ENCODE measurements at places on chromosomes 11 and 22. TPM values are rescaled to one million over a fixed set of nuclear protein-coding genes. Genes with fewer than 3 reads are reported as not detected.

DNA sequence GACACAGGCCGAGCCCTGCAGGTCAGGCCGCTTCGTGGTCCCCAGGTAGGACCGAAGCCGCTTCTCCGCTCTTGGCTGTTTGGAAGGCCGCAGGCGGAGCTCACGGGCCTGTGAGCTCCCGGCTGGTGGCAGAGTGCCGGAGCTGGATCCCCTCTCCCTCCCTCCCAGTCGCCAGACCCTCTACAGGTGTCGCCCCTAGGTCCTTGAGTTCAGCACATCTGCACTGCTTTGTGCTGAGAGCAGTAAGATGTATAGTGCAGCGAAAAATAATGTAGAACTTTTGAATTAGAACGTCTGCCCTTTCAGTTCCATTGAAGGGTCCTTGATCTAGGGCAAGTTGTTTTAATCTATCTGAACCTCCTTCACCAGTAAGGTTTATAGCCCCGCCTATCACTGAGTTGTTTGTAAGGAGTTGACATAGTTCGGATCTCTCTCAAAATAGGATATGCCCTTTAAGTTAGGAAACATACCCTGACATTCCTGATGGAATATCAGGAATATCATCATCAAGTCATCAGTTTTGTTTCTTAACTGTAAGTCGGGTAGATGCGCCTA lies 419 bp downstream of the ANKRD49 start:
- no peak for DNase-seq

- DNase-seq, result no peak
Measured at GRCh38 chr11:36280531-36280930, 8.7 kb downstream of the COMMD9 start.

- DNase-seq, result no peak
Measured at GRCh38 chr22:46936378-46936903, 174.0 kb downstream of the TBC1D22A start.

Gene VWCE
- total RNA-seq, result 1.5 TPM

GRCh38 chr11:14027525-14027924 lies 65.0 kb downstream of the SPON1 start:
- DNase-seq, result no peak

GRCh38 chr11:76526878-76527277 lies 82.1 kb downstream of the EMSY start:
- DNase-seq, result no peak

- no peak for DNase-seq
Measured at GRCh38 chr11:105245781-105246315, 106.3 kb upstream of the CARD18 start.

GRCh38 chr11:86174101-86175046 lies 70.2 kb upstream of the EED start:
- DNase-seq, result no peak

Gene TRPC6
- total RNA-seq, result not detected

DNA sequence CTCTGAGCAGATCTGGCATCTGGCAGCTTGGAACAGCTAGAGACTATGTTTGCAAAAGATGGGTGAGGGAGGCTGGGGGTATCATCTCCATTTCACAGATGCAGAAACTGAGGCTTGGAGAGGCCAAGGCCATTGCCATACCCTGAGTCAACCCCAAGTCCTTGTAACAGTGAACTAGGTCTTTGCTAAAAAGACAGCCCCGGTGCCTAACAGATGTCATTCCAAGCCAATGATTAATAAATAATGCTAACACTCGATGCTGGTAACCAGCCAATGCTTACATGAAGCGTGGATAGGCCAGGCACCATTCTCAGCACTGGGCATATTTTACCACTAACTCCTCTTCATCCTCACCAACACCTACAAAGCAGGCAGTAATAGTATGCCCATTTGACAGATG lies 164.0 kb downstream of the MN1 start:
- DNase-seq, result no peak

DNA sequence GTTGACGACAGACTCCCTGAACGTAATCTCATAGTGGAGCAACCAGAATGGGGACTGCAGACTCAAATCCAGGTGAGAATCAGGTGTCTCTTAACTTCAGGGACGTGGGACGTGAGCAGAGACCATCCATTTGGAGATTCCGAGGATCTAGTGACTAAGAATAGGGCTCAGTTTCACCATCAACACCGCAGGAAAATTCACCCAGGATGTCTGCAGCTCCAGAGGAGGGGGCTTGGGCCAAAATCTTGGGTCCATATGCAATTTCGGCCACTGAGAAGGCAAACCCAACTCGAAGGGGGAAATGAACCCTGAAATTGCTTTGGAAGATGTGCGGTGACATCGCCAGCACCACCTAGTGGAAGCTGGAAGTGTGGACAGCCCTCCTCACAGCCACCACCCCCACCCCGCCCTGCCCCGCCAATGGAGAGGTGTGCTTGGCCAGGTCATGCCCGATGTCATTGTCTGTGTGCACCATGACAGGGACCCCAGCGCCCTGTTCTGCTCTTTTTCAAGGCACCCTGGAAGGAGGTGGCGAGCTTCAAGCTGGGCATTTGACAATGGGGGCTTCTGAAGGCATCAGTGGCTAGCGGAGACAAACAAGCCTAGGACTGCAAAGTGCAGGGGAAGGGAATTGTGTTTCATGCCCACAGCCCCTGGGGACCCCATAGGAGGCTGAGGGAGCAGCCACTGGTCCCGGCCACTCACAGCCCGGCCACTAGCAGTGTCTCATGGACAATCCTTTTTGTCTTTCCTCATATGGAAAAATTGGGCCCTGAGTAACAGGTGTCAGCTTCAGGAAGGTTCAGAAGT lies 24.8 kb downstream of the APOL1 start:
- peak; percentile 64 for DNase-seq

Gene OR5AK2
- total RNA-seq, result not detected

DNA sequence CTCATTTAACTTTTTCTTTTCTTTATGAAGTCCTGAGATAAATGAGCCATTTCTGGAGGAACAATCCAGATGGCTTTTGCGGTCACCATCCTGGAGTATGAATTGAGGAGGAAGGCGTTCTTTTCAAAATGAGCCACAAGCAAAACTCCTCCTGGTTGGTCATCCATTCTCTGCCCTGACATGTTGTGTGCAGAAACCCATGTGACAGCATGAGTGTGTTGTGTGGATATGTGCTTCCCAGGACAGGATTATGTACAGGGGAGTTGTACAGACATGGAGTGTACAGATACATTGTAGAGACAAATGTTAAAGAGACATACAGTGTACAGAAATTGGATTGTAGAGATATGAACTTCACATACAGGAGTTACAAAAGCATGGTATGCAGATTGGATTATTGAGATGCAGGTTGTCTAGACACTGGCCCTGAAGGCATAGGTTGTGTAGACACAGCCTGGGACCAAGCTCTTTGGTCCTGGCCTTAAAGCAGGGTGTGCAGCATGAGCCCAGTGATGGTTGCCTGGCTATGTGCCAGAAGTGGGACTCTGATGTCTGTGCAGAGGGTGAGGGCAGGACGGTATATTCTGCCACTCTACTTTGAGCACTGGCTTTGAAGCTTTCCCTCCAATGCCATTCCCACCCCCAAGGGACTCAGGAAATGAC lies 178.5 kb upstream of the ZBED5 start:
- no peak for DNase-seq

Gene ANGPTL5
- not detected for total RNA-seq

DNA sequence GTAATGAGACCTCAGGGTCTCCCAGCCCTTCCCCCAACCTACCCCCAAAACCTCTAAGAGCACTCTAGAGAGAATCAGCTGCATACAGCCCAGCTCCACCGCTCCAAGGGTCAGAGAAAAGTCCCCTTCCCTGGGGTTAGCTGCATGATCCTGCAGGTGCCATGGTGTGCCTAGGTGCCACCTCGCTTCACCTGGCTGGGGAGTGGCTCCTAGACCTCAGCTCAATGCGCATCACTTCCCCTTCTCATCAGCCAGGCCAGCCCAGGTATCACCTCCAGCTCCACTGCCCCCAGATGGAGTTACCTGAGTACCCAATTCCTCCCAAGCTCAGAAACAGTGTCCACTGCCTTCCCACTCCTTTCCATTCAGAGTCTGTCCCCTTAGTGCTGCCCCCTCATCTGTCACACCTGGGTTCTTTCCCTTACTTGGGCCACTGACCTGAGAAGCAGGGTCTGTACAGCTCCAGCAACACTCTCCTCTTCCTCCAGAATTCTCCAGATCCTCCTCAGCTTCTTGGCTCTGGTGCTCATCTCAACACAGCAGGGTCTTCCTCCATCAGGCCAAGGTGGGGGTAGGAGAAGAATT lies 1.3 kb downstream of the STARD10 start:
- DNase-seq, result no peak

GRCh38 chr11:40602866-40603552 lies 856.4 kb downstream of the LRRC4C start:
- DNase-seq, result no peak

GRCh38 chr11:20022363-20023081 lies 137.8 kb downstream of the DBX1 start:
- DNase-seq, result no peak
